Naive thymus-derived CD8-positive, alpha-beta T cell (primary cell): ENCODE measurements at places on chromosomes 11 and 22. TPM values are rescaled to one million over a fixed set of nuclear protein-coding genes. Genes with fewer than 3 reads are reported as not detected.

The AIFM3 gene
- total RNA-seq = 0.47 TPM

The FUT4 gene
- total RNA-seq = 5.6 TPM

The PRSS23 gene
- 0.11 TPM for total RNA-seq

The MUC6 gene
- not detected for total RNA-seq

The MGAT3 gene
- total RNA-seq = 0.55 TPM

The DDIAS gene
- total RNA-seq = 2.5 TPM

The LYVE1 gene
- not detected for total RNA-seq

The ELFN2 gene
- 0.55 TPM for total RNA-seq

DNA sequence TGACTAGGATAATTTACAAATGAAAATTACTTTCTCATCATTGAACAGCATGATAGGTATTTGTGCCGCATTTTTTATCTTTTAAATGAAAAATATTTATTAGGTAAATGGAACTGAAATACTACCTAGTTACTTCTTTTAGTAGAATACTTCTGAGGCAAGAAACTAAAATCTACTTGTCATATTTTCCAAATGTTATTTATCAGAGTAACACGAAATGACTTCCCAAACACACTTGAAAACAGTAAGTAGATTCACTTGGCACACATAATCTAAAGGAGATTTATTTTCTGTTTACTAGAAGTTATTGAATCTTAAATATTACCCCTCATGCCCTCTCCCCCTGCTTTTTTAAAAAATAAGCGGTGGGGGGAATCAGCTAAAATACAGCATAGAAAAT lies 2.3 kb downstream of the QSER1 start:
- DNase-seq = no peak

DNA sequence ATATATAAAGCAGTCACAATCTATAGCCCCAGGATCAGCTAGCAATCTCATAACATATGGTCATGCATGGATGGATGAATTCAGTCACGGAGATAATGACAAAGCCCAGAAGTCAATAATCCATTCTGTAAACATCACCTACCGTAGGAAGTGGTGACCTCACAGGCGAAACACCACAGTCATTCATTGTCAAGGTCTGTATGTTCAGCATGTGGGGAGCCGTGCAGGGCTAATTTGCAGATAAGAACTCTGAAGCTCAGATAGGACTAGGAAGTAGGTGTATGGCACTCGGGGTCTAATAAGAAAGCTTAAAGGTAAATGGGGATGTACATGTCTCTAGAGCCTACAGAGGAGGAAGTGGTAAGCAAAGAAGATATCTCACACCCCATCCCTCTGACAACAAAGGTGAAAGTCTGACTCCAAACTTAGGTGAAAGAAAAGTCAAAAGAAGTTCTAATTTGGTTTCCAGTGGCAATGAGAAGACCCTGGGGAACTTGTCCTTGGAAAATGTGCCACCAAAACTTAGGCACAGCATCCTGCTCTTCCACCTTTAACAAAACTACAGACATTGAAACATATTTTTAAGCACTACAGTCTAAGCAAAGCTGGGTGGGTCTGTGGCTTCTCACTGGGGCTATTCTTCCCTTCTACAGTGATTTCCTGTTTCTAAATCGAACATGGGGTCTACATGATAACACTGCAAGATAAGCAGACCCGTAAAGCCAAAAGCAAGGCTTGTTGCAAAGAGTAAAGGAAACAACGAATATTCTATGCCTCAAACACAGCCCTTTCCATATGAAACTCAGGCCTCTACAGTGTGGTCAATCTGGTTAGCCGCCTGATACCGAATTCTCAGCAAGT lies 5.2 kb downstream of the CRTAM start:
- DNase-seq = peak; percentile 68

GRCh38 chr11:44507491-44507890 lies 58.0 kb upstream of the CD82 start:
- no peak for DNase-seq

DNA sequence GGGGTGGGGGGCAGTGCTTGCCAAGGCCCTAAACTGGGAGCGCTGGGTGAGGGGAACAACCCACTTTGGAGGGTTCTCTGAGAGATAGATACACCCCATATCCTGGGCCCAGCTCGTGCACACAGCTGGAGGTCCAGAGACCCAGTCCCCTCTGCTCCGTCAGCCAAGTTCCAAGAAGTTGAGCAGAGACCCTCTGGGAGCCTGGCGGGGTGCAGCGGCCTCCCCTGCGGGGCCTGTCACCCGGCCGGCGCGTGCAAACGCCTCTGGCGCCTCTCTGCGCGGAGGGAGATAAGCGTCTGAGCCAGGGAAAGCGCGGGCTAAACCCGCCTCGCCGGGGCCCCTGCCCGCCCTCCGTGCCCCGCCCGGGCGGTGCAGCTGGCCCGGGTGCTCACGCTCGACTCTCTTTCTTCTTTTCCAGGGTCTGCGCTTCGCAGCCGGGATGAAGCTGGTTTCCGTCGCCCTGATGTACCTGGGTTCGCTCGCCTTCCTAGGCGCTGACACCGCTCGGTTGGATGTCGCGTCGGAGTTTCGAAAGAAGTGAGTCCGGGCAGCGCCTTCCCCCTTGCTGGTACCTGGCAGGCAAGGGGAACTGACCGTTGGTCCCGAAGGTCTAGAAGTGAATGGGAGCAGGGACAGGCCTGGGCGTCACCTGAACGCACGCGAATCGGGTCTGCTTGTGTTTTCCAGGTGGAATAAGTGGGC lies 540 bp downstream of the ADM start:
- no peak for DNase-seq
